Fibroblast of the aortic adventitia (primary cell): ENCODE measurements at places on chromosomes 1 and 21. TPM values are rescaled to one million over a fixed set of nuclear protein-coding genes. Genes with fewer than 3 reads are reported as not detected.

GRCh38 chr1:117070124-117070523 is 10.0 kb downstream of the TTF2 start:
- peak; percentile 44 for DNase-seq

DNA sequence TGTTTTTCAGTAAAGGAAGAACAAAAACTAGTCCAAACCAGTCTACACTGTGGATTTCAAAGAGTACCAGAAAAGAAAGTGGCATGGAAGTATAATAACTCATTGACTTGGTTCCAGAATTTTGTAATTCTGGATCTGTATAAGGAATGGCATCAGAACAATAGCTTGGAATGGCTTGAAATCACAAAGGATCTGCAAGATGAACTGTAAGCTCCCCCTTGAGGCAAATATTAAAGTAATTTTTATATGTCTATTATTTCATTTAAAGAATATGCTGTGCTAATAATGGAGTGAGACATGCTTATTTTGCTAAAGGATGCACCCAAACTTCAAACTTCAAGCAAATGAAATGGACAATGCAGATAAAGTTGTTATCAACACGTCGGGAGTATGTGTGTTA is 21.3 kb downstream of the CHODL start:
- no peak for DNase-seq

DNA sequence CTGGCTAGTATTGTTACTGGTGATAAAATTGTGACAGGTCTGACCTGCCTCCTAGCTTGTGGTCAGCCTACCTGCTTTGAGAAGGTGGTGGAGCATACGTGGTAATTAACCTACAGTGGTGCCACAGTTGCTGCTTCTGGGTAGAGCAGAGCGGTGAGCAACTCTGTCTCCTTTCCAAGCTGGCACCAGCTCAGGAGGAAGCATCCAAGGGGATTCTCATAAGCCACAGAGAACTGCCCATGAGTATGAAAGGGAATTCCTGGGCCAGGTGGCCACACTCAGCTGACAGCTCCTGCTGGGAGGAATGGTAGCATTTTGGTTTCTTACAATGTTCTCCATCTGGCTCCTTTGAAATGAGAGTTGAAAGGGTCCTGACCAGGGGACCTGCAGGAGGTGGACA is 39.4 kb downstream of the ATP2B4 start:
- DNase-seq = peak; percentile 42

DNA sequence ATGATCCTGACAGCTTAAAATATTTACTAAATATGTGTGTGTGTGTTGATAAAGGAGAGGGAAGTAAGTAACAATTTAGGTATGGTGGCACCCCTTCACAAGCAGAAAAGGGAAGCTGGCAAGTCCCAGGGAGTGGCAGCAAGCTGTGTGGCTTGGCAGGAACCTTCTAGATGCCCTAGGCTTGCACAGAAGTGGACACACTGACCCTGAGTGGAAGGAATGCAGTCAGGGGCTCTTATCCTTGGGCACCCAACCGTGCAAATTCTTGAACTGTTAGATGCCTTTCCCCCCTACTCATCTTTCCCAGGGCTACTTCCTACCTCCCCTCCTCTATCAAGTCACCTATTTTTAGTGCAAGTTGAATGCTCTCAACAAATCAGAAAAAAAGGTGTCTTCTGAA is 18.9 kb downstream of the ACP6 start:
- DNase-seq = no peak

DNA sequence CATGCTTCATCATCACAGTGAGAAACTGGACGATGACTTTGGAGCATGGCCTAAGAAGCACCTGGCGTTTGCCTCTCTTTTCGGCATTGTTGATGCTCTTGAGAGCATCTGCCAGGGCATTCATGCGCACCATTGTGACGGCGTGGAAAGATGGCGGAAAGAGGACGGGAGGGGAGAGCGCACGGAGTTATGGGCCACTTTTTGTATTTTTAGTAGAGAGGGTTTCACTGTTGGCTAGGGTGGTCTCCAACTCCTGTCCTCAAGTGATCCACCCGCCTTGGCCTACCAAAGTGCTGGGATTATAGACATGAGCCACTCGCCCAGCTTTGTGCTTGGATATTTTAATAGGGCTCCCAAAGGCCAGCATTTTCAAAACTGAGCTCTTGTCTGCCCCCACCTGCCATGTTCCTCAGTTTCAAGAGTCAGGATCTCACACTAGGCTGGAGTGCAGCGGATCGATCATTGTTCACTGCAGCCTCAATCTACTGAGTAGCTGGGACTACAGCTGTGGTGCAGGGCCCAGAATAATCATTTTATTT is 5.3 kb downstream of the RPS8 start:
- no peak for DNase-seq

The PKLR gene
- total RNA-seq = not detected in 2 replicates
